ENCODE measurements at places on chromosomes 5 and 9. TPM values are rescaled to one million over a fixed set of nuclear protein-coding genes. Genes with fewer than 3 reads are reported as not detected.
A peak's percentile ranks its signal among the peaks of the same experiment; 100 is the strongest.

DNA sequence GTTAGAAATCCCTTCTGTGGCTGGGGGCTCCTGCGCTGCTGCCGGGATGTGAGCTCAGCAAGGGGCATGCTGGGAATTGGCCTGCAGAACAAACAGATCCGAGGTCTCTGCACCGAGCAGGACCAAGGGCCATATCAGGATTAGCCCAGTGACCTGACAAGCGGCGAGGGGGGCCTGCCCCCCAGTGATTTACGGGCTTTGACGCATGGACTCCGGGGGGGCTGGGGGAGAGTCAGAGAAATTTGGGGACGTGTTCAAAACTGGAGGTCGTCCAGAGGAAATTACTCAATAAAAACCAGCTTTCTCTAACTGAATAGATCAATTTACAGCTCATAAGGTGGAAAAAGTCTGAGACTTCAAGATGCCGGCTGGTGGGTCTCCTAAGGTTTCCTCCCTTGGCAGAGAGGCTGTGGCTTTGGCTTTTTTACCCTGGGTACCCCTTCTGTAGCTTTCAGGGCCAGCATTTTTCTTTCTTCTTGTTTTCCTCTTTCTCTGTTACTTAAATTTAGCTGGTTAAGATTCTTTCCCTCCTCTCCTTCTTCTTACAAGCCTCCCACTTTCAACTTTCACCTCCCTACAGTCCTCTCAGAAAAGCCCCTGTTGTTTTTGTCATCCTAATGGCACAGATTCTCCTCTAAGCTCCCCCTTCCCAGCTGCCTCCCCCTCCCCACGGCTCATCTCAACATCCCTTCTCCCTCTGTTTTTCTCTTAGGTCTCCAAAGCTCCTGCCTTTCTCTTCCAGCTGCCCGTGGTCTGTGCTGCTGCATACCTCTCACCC is 551.0 kb downstream of the CCDC171 start:
- DNase-seq, result no peak

- DNase-seq, result no peak
Measured at GRCh38 chr5:98816582-98817222, 43.2 kb downstream of the RGMB start.

Gene DPYSL3
- 138 TPM for total RNA-seq

Gene ORM2
- not detected for total RNA-seq

DNA sequence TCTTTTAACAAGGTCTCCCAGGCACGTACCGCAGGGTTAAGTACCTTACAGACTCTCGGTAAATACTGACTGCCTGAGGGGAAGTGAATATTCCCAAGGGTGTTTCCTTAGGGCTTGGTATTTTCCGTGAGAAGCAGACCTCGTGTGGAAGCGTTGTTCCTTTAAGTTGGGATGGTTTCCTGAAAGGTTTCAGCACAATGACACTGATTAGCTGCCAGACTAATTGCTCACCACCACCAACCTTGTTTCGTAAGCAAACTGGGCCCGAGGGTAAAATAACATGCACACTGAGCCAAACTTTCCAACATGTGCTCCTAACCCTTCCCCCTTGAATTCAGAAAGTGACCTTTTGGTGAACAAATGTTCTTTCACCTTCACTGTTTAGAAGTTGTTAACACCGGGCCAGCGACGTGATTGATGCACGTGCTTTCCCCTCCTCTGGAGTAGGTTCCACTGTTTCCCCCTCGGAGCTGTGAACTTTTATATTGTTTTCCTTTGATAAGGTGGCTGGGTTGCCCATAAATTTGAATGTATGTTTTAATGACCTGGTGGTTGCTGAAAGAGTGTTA is 128.1 kb upstream of the RPS23 start:
- DNase-seq, result peak; percentile 99

DNA sequence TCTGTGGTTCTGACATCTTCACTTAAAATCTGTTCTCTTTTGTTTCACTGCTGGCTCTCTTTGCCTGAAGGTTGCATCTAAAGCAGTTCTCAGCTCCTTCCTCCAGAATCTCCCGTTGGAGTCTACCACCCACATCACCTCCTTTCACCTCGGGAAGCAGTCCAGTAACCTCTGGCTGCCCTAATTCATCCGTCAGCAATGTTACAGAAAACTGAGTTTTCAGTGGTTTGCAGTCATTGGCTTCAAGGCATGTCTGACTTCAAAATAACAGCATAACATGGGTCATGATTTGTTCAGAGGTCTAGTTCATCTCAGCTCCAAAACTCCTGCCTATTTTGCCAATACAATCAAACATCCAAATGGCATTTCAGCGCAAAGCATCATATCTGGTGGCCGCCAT is 107.7 kb downstream of the GOLPH3 start:
- DNase-seq, result no peak

GRCh38 chr5:126857472-126858410 is 80.8 kb downstream of the LMNB1 start:
- DNase-seq, result no peak

Gene TMEM252
- total RNA-seq, result not detected
